ENCODE measurements at places on chromosomes 3 and 15.

DNA sequence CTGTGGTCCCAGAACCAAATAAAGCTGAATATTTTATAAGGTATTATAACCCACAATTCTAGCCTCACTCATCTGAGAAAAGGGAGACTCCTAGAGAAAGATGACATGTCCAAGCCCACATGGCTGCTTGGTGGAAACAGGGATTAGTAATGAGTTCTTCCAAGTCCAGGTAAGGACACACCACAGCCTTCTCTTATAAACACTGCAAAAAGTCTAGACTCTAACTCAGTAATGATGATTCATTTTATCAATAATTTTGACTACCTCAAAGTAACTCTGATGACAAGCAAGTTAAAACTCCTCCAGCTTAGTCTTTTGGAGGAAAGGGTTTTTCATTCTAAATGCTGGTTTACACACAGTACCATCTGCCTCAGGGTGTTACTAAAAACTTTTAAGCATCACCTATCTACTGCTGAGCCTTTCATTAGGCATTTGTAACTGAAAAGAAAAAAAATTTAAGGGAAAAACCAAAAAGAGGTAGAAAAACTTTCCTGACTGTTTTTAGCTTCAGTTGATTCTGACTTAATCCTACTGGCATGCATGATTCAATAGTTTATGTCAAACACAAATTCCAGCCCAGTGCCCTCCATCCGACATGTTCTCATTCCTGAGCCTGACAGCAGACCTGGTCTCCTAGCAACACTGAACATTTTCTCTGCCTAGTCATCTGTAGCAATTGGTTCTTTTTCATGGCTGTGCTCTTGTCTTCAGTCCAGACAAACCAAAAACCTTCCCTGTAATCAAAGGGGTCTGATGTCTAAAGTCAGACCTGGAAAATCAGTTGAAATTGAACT lies 43.9 kb downstream of the P3H2 start:
- no peak for DNase-seq

- DNase-seq: no peak
Observed at GRCh38 chr15:55917881-55918296, 75.5 kb downstream of the NEDD4 start.

DNA sequence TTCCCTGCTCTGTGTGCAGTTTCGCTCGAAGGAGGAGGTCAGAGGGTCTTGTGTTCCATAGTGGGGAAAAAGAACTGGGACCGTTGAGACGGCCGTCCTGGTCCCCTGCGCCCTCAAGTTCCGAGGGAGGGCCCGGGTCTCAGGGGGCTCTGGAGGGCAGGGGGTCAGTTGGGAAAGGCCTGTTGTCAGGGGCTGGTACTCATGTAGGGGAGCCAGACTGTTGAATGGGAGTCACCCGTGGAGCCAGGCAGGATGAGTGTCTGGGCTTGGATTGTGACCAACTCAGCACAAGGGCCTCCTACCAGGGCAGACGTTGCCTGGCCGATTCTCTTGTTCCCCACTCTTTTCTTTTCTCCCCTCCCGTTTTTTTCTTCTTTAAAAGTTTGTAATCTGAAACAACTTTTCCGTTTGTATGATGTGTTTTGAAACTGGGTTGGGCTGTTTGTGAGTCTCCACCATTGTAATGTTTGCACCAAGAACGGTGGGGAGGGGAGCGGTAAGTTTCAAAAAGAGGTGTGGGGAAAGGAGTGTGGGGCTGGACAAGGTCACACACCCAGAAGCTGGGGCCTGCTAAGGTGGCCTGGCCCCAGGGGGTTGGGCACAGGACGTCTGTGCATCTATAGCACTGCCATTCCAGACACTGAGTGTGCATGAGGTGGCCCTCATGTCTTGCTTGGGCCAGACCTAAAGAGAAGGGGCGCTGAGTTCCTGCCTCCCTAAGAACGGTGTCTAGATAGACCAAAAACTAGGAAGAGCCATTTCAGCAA lies 1.1 kb downstream of the CMTM7 start:
- no peak for DNase-seq

GRCh38 chr3:15942462-15942861 lies 144.7 kb upstream of the ANKRD28 start:
- no peak for DNase-seq

DNA sequence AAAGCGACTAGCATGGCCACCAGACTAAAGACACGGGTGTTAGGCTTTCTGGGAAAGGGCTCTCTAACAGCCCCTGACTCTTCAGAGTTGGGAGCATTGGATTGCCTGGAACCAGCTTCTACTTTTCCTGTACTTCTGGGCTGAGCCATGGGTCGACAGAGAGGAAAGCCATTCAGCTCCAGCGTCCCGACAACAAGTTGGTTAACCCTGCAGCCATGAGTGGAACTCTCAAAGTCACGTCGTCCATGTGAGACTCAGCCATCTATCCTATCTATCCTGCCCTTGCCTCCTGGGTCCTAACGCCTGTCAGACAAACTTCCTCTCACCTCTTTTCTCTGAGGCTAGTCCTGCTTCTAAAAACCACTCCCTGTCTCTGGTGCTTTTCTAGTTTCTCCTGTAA lies 32.6 kb upstream of the TBC1D5 start:
- DNase-seq: no peak

DNA sequence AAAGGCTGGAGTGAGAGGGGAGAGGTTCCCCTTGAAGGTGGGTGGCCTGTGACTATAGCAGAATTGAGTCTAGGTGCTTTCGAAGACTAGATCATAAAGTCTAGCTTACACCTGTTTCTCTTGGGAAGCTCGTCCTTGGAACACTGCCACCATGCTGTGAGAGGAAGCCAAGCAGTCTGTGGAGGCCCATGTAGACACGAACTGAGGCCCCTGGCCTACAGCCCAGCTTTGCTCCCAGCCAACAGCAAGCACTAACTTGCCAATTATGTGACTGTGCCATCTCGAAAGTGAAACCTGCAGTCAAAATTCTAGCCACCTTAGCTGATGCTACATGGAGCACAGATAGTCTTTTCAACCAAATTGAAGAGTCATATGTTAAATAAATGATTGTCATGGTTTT lies 190.5 kb upstream of the NECTIN3 start:
- no peak for DNase-seq

DNA sequence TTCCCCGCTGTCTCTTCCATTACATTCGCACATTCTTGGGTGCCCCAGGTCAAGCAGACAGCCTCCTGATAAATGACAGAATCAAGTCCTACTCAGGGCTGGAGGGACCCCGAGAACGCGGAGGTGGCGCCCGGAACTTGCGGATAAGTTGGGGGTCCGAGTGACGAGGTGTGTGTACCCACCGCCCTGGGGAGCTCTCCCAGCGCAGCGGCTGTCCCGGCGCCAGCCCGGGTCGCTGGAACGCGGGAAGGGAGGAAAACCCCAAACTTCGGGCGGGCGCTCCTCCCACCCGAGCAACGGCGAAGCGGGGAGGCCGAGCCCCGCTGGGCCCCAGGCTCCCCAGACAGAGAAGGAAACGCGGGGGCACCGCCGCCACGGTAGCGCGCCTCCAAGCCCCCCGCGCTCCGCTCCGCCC lies 550 bp downstream of the CLN6 start:
- no peak for DNase-seq

DNA sequence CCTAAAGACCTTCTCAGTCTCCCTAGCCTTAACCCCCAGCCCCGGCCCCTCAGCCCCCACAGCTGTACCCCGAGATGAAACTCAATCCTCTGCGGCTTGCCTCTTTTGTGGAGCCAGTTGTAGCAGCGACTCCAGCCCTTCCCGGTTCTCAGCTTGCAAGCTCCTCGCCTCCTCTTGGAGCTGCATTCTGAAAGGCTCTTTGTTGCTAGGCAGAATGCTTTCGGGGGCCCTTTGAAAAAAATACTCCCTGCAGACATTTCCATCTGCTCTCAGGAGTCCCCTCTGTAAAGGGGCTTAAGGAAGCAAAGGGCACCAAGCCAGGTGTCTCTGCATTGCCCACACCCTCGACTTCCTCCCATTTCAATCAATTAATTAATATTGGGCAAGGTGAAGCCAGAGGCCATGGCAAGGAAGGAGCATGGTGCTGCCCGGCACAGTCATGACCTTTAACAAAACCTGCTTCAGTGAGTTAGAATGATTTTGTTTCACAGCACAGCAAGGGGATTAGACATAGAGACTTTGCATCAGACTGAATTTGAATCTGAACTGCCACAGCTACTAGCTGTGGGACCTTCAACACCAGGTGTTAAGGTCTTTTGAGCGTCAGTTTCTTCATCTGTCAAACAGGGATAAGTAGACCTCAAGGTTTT lies 65.5 kb downstream of the SRGAP3 start:
- no peak for DNase-seq

- DNase-seq: no peak
Observed at GRCh38 chr3:69784954-69785514, 45.8 kb downstream of the MITF start.

DNA sequence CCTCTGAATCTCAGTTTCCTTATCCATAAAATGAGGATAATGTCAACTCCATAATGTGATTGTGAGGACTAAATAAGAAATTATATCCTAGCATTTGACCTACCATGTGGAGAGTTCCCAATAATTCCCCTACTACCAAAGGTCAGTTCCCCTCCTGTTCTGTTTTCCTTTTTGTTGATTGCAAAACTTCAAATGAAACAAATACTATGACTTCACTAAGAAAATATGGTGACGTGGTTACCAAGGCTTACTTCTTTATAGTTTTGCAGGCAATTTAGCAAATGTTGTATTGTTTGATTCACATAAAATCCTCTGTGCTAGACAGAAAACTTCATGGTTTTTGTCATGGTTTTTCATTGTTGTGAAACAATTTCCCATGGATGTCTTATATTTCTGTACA lies 153.8 kb upstream of the RORA start:
- DNase-seq: no peak

- no peak for DNase-seq
Observed at GRCh38 chr15:49750553-49750952, 129.7 kb downstream of the DTWD1 start.

DNA sequence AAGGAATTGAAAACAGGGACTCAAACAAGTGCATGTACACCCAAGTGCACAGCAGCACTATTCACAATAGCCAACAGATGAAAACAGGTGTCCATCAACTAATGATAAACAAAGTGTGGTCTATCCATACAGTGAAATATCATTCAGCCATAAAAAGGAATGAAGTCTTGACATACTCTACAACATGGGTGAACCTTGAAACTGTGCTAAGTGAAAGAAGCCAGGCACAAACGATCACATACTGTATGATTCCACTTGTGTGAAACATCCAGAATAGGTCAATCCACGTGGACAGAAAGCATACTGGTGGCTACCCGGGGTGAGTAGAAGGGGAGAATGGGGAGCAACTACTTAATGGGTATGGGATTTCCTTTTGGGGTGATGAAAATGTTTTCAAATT lies 29.6 kb upstream of the PLXND1 start:
- no peak for DNase-seq

Data from stimulated activated CD4-positive, alpha-beta T cell treated with anti-CD3 and anti-CD28 coated beads, Interleukin-4, amount 100 ng/mL, for 48 hours (primary cell).